Activated B cell treated with CpG ODN at 0.5 μM for 24 hours (primary cell): ENCODE measurements at places on chromosomes 7 and 10.
A peak's percentile ranks its signal among the peaks of the same experiment; 100 is the strongest.

- peaks cover 23% of the 10 kb centered on the region for H3K27me3 ChIP-seq
- H3K4me3 ChIP-seq, result no peak overlapping the region
- no peaks in the 10 kb centered on the region for H3K36me3 ChIP-seq
- H3K4me1 ChIP-seq, result no peaks in the 10 kb centered on the region
These were observed 77.0 kb upstream of the FAM20C start for GRCh38 chr7:115274-115911.

GRCh38 chr7:70171369-70171920, 573.2 kb downstream of the AUTS2 start:
- H3K27me3 ChIP-seq, result no peaks in the 10 kb centered on the region
- H3K27ac ChIP-seq, result no peak overlapping the region
- no peak overlapping the region for H3K4me3 ChIP-seq
- no peaks in the 10 kb centered on the region for H3K4me1 ChIP-seq
- peaks cover 6% of the 10 kb centered on the region for H3K36me3 ChIP-seq

DNA sequence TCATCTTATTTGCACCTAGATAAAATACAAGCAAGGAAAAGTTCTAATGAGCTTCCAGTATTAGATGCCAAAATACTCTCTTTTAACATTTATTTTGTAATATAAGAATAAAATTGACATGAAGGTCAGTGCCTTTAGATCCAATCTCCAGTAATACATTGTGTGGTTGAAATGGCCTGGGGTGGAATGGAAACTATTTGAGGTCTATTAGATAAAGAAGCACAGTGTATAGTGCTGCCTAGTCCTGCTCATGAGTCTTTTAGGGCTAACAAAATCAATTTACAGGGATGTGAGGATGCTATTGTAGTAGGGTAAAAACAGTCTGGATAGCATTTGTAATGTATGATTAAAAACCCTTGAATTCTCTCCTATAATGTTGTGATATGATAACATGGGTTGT, 84.5 kb upstream of the ETV1 start:
- no peaks in the 10 kb centered on the region for H3K4me1 ChIP-seq
- H3K36me3 ChIP-seq, result no peaks in the 10 kb centered on the region
- H3K27me3 ChIP-seq, result no peaks in the 10 kb centered on the region
- no peak overlapping the region for H3K4me3 ChIP-seq

- H3K36me3 ChIP-seq, result no peaks in the 10 kb centered on the region
- no peak for DNase-seq
- no peaks in the 10 kb centered on the region for H3K4me1 ChIP-seq
These were observed 321.0 kb downstream of the WDR37 start for GRCh38 chr10:1377231-1377630.

GRCh38 chr10:123143162-123143824, 4.6 kb upstream of the HMX2 start:
- H3K4me1 ChIP-seq, result peaks cover 27% of the 10 kb centered on the region
- DNase-seq, result no peak
- H3K4me3 ChIP-seq, result no peak overlapping the region
- no peak overlapping the region for H3K27ac ChIP-seq

DNA sequence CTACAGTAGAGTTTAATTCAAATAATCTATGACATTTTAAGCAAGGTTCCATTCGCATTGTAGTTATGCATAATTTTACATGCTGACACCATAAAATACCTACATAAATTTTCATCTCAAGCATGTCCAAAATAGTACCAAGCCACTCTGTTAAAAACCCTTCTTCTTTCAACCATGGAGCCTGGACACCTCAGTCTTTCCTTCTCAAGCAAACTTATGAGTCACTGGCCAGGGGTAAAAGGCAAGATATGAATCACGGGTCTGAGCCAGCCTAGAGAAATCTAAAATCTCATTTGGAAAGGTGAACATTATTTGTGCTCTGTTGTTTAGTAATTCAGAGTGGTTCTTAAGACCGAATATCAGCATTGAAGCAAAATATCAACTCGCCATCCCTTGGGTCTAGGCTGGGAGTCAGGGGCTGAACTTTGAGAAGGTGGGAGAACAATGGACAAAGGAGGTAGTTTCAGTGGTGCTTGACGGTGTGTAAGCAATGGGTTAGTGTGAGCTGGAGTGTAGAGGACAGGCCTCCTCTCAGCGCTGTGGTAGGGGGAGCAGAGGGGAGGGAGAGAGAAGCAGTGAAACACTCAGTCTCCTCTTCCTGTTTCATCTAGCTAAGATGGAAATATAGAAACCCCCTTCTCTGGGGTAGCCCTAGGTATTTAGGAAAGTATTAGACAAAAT, 19.1 kb upstream of the GPAM start:
- H3K27me3 ChIP-seq, result no peaks in the 10 kb centered on the region
- DNase-seq, result no peak
- H3K4me1 ChIP-seq, result peaks cover 25% of the 10 kb centered on the region
- H3K27ac ChIP-seq, result peak overlapping the region; percentile 88

DNA sequence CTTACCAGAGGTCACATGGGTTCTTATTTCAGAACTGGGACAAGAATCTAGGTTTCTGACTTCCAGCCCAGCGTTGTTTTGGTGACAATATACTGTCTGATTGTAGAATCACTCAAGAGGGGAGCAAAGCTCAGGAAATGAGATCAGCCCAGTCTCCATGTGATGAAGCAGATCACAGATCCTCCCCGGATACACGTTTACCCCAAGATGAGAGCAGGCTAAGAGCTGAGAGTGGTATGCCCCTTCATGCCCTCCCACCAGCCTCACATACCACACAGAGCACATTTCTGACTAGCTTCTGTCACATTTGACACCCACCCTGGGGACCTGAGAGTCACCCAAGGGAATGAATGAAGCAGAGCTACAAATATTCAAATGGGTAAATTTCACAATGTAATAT, 27.1 kb upstream of the PRKCQ start:
- peaks cover 8% of the 10 kb centered on the region for H3K27me3 ChIP-seq
- peaks cover 3% of the 10 kb centered on the region for H3K4me1 ChIP-seq
- no peak for DNase-seq
- no peak overlapping the region for H3K4me3 ChIP-seq
- no peak overlapping the region for H3K27ac ChIP-seq
- no peaks in the 10 kb centered on the region for H3K36me3 ChIP-seq

GRCh38 chr7:103915680-103916357, 73.6 kb downstream of the RELN start:
- no peaks in the 10 kb centered on the region for H3K27me3 ChIP-seq
- DNase-seq, result no peak
- H3K27ac ChIP-seq, result no peak overlapping the region
- H3K4me1 ChIP-seq, result no peaks in the 10 kb centered on the region
- H3K4me3 ChIP-seq, result no peak overlapping the region
- H3K36me3 ChIP-seq, result no peaks in the 10 kb centered on the region

DNA sequence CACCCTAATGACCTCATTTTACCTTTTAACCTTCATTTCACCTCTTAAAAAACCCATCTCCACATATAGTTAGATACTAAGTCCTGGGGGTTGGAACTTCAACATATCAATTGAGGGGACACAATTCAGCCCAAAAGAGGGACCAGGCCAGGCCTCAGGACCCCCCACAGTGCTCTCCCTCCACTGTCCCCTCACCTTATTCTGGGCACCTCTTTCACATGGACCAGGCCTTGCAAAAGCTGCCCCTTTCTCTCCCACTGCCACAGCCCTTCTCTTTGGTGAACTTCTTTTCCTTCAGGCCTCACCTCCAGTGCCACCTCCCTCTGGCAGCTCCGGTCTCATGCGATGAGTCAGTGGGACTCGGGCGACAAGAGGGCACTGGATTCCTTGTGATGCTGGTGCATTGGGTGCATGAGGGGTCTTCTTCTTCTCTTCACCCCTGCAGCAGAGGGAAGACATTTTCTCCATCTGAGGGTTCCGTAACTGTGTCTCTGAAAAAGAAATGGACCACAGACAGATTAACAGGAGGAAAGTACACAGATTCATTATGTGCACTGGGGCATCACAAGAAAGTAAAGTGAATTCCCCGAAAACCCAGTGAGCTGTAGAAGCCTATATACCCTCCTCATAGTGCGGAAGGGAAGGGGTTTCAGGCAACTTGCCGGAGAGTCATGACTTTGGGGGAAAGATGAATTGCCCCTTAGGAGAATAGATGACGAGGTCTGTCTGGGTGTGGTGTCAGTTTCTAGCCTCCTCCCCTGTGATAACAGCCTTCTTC, 288.7 kb upstream of the IGFBP3 start:
- no peak overlapping the region for H3K27ac ChIP-seq
- no peak for DNase-seq
- no peaks in the 10 kb centered on the region for H3K4me1 ChIP-seq
- H3K4me3 ChIP-seq, result no peak overlapping the region

DNA sequence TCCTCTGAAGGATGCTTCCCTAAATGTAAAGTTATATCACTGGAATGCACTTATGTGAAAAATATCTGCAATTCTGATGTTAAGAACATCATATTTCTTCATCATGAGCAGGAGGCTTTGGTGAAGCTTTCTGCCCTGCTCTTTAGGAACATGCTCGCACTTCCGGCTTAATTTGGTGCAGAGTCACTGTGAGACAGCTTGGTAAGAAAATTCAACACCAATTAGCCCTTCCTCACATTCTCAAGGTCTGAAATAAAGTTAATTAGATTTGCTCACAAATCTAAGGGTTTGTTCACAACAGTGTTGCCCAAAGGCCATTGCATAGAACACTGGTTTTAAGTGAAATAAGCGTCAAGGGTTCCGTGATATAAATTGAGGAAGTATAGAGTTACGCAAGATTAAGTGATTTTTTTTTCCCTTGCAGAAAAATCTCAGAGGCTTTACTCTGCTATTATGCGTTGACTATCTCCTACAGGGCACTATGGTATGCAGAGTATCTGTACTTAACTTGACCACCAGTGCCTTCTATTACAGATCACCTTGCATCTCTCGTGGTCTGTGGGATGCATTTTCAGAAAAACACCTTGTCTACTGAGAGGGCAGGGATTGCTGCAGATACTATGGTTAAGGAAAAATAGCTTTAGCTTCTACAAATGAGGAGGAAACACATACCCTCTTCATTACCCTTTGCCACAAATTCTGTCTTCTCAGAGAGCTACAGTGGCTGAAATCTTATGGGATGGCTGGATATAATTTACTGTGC, 953.9 kb downstream of the TYW1 start:
- H3K27ac ChIP-seq, result no peak overlapping the region
- H3K4me1 ChIP-seq, result no peaks in the 10 kb centered on the region
- no peaks in the 10 kb centered on the region for H3K27me3 ChIP-seq
- DNase-seq, result no peak
- H3K4me3 ChIP-seq, result no peak overlapping the region

DNA sequence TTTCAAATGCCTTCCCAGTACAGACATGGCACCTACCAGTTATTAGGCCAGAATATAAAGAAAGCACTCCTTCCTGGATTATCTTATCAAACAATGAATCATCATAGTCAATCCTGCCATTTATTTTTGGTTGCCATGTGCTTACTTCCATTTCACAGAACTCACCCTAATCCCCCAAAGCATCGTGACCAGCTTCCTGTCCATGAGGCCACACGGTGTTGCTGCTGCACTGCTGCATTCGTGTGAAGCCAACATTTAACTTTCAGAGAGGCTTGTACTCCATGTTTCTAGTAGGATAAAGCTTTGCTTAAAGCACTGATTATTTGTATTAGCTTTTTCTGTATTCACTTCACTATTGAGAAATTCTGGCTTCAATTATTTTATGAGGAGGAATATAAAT, 14.4 kb downstream of the COL28A1 start:
- H3K4me1 ChIP-seq, result no peaks in the 10 kb centered on the region
- no peak overlapping the region for H3K4me3 ChIP-seq
- no peaks in the 10 kb centered on the region for H3K27me3 ChIP-seq
- no peak for DNase-seq

GRCh38 chr7:112997831-112998230, 88.8 kb downstream of the GPR85 start:
- H3K27me3 ChIP-seq, result peaks cover 5% of the 10 kb centered on the region
- DNase-seq, result no peak
- H3K36me3 ChIP-seq, result no peaks in the 10 kb centered on the region
- H3K4me1 ChIP-seq, result no peaks in the 10 kb centered on the region

DNA sequence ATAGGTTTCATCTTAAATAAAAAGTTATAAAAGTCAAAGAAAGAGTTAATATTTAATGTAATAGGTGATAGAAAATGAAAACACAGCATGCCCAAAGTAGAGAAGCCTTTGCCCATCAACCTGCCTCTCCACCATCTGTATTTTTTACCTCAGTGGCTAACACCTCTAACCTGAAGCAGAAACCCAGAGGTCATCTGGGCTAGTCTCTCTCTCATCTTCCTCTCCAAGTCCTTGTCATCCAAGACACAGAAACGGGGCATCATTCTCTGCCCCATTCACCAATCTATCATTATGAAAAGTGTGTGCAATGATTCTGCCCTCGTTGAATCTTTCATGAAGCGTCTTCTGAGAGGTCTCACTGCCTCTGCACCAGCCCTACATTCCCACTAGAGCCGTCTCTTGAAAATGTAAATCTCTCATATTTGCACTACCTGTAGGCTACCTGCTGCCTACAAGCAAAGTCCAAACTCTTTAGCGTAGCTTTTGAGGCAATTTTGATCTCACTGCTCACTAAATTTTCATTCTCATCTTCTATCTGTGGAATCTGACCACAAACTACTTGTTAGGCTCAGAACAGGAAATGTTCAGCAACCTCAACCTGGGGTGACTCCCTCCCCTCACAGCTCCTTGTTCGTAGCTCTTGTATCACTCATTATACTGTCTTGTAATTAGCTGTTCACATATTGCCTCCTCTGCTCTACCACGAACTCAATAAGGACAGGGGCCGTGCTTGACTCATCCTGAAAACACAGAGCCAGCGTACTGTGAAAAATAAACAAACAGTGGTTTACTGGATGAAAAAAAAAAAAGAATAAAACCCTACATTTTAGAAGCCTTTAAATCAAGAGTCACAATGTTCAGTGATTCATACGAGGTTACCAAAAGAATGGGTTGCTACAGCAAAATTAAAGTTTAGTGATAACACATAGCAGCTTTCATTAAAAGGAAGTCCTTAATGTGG, 83.1 kb downstream of the CTNNA3 start:
- no peak overlapping the region for H3K27ac ChIP-seq
- no peak for DNase-seq

GRCh38 chr7:115356139-115356746, 434.3 kb downstream of the MDFIC start:
- H3K36me3 ChIP-seq, result no peaks in the 10 kb centered on the region
- H3K27ac ChIP-seq, result no peak overlapping the region
- peaks cover 10% of the 10 kb centered on the region for H3K4me1 ChIP-seq
- H3K4me3 ChIP-seq, result no peak overlapping the region

- H3K27me3 ChIP-seq, result no peaks in the 10 kb centered on the region
- no peak for DNase-seq
- peak overlapping the region; percentile 79 for H3K4me3 ChIP-seq
- peak overlapping the region; percentile 97 for H3K27ac ChIP-seq
- peaks cover 56% of the 10 kb centered on the region for H3K36me3 ChIP-seq
These were observed 86.5 kb downstream of the ARID5B start for GRCh38 chr10:61987951-61988379.

DNA sequence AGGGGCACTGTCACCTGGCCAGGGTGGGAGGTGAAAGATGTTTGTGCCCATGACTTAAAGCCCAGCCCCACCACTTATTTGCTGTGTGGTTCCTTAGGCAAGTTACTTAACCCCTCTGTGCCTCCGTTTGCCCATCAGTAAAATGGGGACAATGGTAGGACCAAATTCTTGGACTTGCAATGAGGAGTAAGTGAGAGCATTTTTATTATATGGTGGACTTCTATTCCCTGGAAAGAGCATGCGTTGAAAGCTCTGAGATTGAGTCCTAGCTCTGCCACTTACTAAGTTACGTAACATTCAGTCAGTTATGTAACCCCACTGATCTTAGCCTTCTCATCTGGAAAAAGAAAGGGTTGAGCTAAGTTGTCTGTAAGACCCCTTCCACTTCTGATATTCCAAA, 18.8 kb downstream of the VSIR start:
- no peaks in the 10 kb centered on the region for H3K27me3 ChIP-seq
- no peak overlapping the region for H3K4me3 ChIP-seq
- no peak for DNase-seq
- H3K27ac ChIP-seq, result peak overlapping the region; percentile 4
- peaks cover 68% of the 10 kb centered on the region for H3K4me1 ChIP-seq
- peaks cover 16% of the 10 kb centered on the region for H3K36me3 ChIP-seq
